ENCODE measurements at places on chromosomes 5 and 9.

DNA sequence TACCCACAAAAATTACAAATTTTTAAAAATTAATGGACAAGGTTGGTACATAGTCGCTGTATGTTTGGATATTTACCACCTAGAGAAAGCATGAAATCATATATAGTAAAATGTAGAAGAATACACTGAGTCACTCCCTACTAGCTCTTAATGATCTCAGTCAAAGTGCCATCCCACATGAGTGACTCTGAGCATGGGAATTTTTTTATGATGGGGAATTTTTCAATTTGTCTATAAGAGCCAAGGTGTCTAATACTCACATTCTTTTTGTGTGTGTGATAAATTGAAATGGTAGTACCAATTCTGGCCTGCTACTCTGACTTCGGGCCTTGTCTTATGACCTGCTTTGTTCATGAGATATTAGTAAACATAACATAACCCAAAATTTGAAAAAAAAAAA is 483.2 kb downstream of the CDH10 start:
- no peak for DNase-seq

DNA sequence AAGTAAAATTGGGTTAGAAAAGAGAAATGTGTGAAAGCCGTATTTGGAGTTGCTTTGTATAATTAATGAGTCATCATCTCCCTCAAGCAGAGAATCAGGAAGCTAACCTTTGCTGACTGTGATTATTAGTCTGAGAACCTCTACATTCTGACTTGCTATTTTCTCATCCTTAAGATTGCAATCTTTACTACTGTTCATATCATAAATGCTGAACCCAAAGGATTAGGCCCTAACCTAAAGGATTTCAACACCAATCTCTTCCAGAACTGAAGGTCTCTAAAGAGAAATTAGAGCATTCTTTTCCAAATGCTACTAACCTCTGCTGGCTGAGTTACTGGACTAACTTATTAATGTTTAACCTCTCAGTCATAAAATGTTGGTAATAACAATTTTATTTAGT is 538.1 kb upstream of the MEF2C start:
- DNase-seq = peak; percentile 17

- no peak for DNase-seq
Observed at GRCh38 chr5:34771076-34771475, 67.9 kb upstream of the TTC23L start.

DNA sequence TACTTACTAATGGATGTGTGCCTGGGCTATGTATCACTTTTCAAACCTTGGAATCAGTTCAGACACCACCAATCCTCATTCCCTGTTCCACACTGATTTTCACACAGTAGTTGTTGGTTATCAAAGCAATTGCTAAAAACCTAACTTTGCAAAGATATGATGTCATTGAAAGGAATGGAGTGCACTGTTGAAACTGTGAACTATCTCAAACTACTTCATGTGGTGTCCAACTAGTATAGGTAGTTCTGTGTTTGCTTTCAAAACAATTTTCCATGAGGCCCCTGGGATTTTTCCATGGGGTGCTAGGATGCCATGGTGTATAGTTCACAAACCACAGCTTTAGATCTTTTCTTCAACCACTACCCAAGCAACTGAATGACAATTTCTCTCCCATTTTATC is 17.8 kb downstream of the INIP start:
- DNase-seq = peak; percentile 7

GRCh38 chr5:1783216-1783554 is 16.5 kb downstream of the MRPL36 start:
- DNase-seq = no peak

DNA sequence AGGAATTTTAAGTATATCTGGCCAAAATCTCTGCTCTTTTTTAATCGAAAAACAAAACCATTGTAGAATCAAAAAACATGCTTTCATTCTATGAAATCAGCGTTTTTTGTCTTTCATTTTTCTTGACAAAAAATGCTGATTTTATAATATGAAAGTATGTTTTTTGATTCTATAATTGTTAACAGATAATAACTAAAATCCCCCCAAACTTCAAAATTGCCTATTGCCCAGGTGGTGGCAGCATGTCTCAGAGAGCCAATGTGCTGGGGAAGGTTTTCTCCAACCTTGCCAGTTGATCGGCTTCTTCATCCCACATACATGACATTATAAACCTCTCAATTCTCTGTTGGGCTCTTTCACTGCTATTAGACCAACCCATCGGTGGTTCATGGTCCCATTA is 5.1 kb upstream of the SMIM15 start:
- peak; percentile 63 for DNase-seq

DNA sequence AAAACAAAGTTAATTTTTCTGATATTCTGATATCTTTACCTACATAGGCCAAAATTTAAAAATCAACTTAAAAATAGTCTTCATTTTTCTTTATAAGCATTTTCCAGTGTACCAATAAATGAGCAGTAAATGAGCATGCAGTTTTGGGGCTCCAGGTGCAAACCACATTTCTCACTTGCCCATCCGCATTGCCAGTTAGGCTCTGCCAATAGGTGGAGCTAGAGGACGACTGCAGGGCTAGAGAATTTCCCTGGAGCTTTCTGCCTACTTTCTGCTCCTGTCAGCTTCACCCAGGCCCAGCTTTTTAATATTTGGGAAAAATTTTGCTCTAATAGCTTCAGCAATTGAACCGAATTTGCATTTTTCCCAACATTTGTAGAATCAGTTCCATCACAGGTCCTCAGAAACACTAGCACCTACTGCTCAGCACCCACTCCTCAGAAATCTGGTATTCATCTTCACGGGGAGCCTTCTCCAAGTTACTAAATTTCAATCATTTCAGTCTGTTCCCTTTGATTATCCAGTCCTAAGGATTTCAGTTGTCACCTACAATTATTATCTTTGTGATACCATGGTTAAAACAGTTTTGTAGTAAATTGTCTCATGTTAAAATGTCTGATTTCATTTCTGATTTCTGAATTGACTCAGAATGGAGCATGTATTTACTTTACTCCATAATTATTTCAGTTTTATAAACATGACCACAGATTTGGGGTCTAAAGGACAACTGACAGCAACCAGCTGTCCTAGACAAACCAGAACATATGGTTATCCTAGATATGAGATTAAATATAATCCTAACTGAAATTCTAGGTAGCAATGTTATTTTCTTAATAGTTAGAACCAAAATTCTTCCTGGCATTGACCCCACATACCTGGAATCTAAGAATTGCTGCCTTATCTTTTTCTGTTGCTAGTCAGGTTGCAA is 104.6 kb upstream of the FAM174A start:
- DNase-seq = peak; percentile 33

DNA sequence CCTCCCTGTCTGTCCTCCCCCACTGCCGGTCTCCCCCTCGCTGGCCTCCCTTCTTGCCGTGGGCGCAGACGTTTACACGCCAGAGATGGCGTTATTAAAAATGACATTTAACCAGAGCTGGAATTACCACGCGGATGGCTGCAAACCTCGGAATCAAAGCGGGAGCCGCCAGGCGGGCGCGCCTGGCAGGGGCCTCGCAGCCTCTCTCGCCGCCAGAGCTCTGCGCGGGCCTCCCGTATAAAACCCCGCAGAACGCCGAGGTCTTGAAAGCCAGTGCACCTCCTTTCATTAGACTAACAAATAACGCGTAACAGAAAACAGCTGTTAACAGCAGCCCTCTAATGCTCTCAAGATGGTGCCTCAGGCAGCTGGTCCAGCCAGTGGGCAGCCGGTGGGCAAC is 10.2 kb downstream of the PRRX2 start:
- DNase-seq = no peak

- no peak for DNase-seq
Observed at GRCh38 chr5:54691656-54692055, 174.1 kb downstream of the SNX18 start.

DNA sequence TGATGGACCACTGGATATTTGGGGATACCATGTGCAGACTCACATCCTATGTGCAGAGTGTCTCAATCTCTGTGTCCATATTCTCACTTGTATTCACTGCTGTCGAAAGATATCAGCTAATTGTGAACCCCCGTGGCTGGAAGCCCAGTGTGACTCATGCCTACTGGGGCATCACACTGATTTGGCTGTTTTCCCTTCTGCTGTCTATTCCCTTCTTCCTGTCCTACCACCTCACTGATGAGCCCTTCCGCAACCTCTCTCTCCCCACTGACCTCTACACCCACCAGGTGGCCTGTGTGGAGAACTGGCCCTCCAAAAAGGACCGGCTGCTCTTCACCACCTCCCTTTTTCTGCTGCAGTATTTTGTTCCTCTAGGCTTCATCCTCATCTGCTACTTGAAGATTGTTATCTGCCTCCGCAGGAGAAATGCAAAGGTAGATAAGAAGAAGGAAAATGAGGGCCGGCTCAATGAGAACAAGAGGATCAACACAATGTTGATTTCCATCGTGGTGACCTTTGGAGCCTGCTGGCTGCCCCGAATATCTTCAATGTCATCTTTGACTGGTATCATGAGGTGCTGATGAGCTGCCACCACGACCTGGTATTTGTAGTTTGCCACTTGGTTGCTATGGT is 54.5 kb upstream of the HNRNPA0 start:
- peak; percentile 19 for DNase-seq

- DNase-seq = no peak
Observed at GRCh38 chr5:138649316-138649720, 74.1 kb upstream of the HSPA9 start.

GRCh38 chr9:94829380-94830070 is 103.0 kb downstream of the AOPEP start:
- DNase-seq = no peak

DNA sequence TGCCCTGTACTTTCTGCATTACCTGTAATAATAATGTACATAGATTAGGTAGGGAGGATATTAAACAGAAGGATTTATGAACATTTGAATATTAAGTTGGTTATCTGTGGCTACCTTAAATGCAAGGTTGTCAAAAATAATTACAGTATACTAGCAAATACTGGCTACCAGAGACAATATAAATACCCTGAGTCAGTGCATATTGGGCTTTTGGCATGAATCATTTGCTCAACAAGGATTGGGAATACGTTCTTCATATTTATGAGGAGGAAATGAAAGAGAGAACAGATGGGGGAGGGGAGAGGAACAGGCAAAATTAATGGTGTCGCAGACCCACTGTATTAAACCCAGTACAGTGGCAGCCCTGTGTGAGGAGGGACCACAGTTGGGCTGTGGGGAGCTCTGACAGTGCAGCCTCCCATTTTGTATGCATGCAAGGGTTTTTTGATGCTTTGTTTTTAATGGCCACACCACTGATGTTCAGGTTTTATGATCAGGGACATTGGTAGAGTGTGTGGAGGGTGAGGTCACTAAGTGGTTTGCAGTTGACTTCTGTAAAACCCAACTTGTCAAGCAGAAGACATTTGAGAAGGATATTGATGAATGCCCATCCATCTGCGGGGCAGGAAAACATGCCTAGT is 56.9 kb downstream of the MVB12B start:
- no peak for DNase-seq

GRCh38 chr9:84925225-84925872 is 255.8 kb downstream of the NTRK2 start:
- no peak for DNase-seq

DNA sequence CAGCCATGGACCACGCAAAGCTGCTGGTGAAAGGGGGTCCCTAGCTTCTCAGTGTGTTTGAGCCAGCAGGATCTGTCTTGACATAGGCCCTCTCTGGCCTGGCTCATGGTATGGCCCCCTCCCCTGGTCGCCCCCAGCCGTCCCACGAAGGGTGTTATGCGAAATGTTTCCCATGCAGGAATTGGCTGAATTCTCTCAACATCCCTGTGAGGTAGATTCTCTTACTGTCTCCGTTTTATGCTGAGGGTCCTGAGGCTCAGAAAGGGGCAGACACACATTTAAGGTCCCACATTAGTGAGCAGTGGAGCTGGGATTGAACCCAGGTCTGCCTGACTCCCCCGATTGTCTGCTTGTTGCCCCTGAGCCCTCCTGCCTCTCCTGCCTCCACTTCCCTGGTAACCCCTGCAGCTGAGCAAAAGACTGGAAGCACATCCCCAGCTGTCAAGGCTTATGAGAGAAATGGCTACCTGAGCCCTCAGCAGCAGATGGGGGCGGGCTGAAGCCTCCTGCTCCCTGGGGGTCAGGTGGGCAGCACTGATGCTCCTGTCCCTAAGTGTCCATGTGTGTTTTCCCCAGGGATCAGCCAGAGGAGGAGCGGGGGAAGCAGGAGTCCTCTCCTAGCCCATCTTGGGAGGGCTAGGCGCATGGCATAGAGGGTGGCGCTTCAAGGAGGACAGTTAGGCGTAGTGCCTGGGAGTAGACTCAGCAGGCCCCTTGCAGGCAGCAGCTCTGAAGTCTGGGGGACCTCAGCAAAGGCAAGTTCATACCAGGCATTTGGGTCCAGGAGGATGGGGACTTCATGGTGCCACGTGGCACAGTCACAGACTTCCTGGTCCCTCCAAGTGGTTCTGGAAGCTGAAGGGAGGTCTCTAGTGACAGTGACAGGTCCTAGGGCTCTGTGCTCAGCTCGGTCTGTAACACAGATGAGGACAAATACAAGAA is 49.0 kb upstream of the GARNL3 start:
- no peak for DNase-seq
